Activated T-cell treated with anti-CD3 and anti-CD28 coated beads, Interleukin-2, amount 50 U/mL, for 72 hours (primary cell): ENCODE measurements at places on chromosomes 2 and 18. TPM values are rescaled to one million over a fixed set of nuclear protein-coding genes. Genes with fewer than 3 reads are reported as not detected.

CLEC4F gene
- not detected for total RNA-seq

CDCA7 gene
- total RNA-seq = 87.2 TPM

GRCh38 chr2:126614524-126615227, 41.3 kb upstream of the GYPC start:
- no peak for DNase-seq

EVX2 gene
- total RNA-seq = not detected

GRCh38 chr2:149400997-149401396, 70.6 kb downstream of the LYPD6 start:
- DNase-seq = no peak

- DNase-seq = no peak
Measured at GRCh38 chr2:203759690-203760365, 53.4 kb downstream of the CD28 start.

GRCh38 chr2:156464106-156464505, 27.9 kb downstream of the GPD2 start:
- DNase-seq = no peak

GRCh38 chr18:48983793-48984437, 33.1 kb upstream of the SMAD7 start:
- DNase-seq = no peak

SNORC gene
- total RNA-seq = 4.1 TPM

GRCh38 chr2:12672711-12673315, 43.9 kb upstream of the TRIB2 start:
- DNase-seq = no peak

GRCh38 chr2:26591619-26592505, 49.3 kb downstream of the CIB4 start:
- peak; percentile 13 for DNase-seq

SERPINB13 gene
- not detected for total RNA-seq

GRCh38 chr2:133819906-133820305, 251.6 kb upstream of the NCKAP5 start:
- DNase-seq = no peak

DNA sequence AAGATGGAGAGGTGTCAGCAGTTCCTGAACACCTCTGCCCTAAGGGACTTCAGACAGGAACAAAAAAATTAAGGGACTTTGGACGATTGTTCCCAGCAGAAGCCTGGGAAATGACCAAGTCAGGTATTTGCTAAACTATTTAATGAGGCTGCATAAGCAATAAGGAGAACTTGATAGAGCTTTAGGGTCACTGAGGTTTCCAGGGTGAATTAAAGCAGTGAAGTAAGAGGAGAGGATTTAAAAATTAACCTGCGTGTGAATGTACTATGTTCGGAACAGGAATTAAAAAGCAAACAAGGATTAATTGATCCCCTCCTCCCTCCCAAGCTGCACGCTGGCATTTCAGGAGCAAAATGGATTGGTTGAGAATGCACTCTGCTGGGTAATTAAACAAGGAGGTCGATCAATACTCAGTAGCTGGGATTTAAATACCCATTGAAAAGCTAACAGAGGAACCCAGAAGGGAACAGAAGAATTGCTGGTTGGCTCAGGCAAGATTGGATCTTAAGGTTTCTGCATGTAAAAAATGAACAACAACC, 157.2 kb downstream of the RNF152 start:
- no peak for DNase-seq

C2orf78 gene
- not detected for total RNA-seq

- DNase-seq = no peak
Measured at GRCh38 chr2:170191166-170191866, 13.4 kb downstream of the MYO3B start.

GRCh38 chr2:52365946-52366345, 1334.0 kb upstream of the NRXN1 start:
- DNase-seq = no peak

MOGAT1 gene
- not detected for total RNA-seq

CD8B gene
- 79.3 TPM for total RNA-seq

DNA sequence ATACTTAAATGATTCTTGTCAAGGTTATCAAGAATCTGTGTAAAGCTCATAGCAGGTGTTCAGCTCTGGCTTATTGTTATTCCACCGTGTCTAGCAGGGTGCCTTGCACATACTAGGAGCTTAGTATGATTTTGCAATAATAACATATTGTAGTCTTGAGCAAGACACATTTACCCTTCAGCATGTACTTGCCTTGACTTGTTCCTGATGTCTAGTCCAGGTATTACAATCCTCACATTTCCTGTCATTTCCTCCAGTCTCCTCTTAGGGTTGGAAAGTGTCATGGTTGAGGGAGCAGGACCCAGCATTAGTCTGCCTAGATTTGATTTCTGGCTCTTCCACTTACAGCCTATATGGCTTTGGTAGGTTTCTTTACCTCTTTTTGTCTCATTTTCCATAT, 246.1 kb downstream of the RAD51AP2 start:
- DNase-seq = no peak

TUBB8B gene
- not detected for total RNA-seq

DNA sequence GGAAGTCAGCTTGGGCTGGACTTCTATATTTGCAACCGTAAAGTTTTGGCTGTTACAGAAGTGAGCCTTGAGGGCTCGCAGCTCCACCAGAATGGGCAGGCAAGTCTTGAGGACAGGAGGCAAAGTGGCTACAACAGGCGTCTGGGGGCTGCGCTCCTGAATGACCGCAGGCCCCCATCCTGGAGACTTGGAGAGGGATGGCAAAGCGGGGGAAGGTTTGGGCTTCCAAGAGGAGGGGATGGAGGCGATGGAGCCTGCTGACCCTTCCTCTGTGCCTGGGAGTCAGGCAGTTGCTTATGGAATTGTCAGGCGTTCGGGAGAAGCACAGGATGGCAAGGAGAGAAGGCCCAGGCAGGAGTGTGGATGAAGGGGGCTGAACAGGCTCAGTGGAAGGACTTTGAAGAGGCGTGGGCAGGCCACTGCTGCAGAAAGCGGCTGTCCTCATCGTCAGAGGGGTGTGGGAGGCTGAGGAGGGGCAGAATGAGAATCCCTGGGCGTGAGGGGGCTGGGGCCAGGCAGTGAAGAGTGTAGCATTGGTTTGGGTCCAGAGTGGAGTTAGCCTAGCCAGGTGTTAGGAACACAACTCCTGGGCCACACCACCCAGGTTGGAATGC, 72.3 kb downstream of the INHBB start:
- no peak for DNase-seq

- no peak for DNase-seq
Measured at GRCh38 chr2:15983496-15983895, 43.1 kb downstream of the MYCN start.

ACADL gene
- not detected for total RNA-seq

NEURL3 gene
- 5.3 TPM for total RNA-seq

DNA sequence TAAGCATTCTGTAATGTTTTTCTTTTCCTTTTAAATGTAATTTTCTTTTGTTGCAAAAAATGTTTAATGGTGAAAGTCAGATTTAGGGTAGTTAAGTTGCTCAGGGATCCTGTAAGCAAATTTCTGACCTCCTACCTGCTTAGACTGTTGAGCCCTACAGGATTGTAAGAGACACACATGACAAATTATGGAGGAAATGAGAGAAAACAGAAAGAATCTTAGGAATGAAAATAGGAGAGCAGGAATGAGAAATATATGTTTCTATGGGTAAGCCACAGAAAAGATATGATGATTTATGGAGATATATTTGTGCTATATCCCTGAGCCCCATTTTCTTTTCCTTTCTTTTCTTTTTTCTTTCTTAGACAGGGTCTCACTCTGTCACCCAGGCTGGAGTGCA, 28.3 kb downstream of the CYBRD1 start:
- DNase-seq = no peak

DNA sequence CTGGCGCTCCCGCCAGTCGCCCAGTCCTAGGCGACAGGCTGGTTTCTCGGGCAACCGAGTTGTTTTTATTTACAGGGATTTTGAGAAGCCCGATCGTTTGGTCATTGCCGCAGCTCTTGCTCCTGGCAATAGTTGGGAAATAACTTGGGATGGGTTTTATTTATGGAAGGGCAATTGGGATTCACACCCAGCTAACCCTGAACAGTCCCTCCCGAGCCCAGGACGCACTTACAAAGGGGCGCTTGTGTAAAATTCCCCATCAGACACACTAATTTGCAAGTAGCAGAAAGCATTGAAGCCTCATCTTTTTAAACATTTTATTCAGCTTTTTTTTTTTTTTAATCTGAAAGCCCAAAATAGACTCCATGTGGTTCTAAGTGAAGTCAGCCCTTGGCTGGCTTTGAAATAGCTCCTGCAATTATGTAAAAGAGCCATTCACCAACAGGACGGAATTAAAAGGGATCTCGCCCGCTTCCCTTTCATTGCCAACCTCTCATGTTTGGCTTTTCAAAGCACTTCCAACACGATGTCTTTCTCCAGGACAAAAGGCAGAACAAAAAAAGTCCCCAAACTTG, 3.6 kb upstream of the GBX2 start:
- DNase-seq = no peak

IL36B gene
- not detected for total RNA-seq

SLC25A52 gene
- total RNA-seq = not detected
